ENCODE measurements at places on chromosomes 7 and 10. TPM values are rescaled to one million over a fixed set of nuclear protein-coding genes. Genes with fewer than 3 reads are reported as not detected.

DNA sequence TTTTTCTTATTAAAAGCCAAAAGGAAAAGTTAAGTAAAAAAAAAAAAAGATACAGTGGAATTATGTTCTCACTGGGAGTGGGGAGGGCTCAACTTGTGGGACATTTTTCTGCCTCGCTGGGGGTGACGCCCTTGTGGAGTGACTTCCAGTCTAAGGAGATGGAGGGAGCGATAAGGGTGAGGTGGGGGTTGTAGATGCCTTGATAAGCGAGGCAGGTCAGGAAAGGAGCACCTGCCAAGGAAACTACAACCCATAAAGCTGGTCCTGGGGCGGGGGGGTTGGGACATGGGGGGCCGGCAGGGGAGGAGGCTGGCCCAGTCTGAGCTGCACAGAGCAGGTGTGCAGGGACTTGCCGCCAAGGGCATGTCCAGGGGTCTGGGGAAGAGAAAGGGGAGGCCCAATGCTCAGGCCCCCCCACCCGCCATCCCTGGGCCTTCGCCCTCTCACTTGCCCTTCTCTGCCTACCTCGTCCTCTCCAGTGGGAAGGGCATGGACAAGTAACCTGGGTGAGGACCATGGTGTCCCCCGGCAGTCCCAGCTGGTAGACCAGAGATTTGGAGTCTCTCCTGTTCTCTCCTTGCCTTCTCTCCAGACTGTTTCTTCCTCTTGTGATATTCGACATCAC, 2.5 kb upstream of the TRPV5 start:
- DNase-seq, result no peak

GRCh38 chr7:143015084-143015483, 11.8 kb downstream of the OR9A2 start:
- DNase-seq, result no peak

DNA sequence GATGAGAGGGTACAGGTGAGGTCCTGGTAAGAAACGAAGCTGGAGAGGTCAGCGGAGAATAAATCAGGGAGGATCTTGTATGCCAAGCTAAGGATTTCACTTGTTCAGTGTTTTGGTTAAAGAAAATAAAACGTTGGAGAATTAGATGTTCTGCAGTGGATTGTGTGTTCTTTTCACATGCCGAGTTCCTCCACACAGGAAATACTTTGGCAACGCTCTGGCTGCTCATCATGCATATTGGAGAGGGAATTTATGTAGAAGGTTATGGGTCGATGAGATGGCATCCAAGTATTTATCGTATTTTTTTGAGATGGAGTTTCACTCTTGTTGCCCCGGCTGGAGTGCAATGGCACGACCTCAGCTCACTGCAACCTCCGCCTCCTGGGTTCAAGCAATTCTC, 11.0 kb downstream of the RPS24 start:
- no peak for DNase-seq

DNA sequence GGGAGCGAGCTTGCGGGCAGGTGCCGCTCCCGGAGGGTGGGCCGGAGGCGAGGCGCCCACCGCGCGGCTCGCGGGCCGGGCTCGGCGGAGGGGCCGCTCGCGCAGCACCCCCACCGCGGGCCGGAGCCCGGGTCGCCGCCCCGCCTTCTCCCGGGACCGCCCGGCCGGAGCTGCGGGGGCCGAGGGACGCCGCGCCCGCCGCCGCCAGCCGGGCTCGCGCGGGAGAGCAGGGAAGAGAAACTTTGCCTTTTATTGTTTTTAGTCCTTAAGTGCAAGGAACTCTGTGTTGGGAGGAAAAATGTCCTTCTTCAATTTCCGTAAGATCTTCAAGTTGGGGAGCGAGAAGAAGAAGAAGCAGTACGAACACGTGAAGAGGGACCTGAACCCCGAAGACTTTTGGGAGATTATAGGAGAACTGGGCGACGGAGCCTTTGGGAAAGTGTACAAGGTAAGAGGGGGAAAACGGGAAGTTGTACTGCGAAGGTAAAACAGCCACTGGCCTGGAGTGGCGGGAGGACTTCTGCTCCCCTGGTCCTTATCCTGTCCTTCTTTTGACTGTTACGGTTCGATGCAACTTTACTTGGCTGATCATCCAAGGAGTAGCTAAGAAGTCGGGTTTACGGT, 620 bp downstream of the SLK start:
- DNase-seq, result no peak

DNA sequence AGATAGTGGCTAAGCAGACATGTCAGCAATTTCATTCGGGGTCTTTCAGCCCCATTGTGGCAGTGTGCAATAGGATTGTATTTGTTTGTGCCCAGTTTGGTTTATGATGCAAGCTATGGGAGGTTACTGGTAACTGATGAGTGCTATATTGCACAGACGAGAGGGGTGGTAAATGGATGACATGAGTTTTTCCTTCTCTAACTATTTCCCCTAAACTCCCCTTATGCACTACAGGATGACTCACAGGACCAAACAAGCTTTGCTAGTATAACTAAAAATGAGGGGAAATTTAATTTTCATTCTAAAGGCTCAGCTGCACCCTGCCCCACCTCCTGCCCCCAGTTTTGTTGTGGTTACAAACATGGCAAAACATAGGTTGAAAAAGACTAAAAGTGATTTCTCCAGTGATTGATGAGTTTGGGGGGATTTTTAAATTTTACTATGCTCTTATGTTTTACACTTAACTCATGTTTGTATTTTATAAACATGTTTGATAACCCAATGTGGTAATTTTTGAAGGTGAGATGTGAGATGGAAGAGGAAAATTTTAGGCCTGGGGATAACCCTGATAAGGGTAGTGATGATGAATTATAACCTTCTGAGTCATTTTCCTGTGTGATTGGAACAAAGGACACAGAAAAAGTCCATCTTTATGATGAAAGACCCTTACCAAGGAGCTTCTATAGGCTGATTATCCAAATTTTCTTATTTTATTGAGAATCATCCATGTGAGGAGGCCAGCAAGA, 60.8 kb upstream of the NAMPT start:
- DNase-seq, result peak; percentile 56

GRCh38 chr7:16278167-16278787, 143.1 kb downstream of the CRPPA start:
- DNase-seq, result no peak

DNA sequence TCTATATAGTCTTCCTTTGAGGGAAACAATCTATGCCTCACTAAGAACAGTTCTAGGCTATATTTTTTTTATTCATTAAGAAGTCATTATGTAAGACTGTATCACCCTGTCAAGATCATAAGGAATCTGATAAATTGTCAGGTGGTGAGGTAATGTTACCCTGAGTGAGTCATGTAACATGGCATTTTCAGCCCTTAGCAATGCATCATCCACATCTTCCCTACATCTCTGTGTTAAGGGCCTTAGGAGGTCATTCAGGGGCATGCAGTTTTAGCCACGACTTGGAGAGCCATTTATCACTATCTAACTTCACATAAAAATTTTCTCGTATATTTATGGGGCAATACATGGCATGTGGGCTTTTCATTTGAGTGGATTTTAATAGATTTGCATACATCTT, 924.5 kb upstream of the MBL2 start:
- no peak for DNase-seq

GRCh38 chr10:77887631-77888355, 38.8 kb downstream of the DLG5 start:
- no peak for DNase-seq

DNA sequence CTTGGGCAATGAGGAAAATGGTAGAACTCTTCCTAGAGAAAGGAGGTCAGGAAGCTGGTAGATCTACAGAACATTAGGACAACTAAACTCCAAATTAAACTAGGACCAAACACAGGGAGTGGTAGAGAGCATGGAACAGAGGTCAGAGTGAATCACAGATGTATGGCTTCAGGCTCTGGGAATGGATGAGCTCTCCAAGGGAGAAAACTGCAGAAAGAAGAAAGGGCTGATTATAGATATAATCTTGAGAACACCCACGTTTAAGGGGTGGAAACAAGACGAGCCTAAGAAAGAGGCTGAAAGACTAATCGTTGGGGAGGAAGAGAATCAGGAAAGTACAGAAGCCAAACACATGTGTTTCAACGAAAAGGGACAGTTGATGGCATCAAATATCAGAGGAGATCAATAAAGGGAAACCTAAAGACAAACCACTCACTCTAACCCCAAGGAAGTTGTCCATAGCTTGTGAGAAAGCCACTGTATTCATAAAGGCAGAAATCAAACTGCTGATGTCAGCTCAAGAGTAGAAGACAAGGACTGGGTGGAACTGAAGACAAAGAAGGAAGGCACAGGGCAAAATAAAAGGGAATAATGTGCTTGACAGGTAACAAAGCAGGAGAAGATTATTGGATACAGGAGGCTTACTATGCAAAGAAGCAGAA, 41.4 kb downstream of the NUDCD3 start:
- no peak for DNase-seq

- DNase-seq, result peak; percentile 4
Observed at GRCh38 chr10:44801383-44802327, 109.5 kb upstream of the TMEM72 start.

GRCh38 chr10:113518415-113518814, 34.4 kb upstream of the HABP2 start:
- DNase-seq, result no peak

DNA sequence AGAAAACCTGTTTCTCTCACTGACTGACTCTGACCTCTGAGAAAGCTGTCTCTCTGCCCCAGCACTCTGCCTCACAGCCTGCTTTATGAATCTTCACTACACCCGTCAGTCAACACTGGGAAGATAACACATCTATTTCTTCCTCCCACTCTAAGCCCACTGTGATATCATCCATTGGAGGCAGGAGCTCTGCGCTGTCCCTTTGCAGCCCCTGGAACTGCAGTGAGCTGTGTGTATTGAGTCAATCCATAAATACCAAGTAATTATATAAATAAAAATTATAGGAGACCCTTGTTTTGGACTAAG, 17.2 kb upstream of the FXYD4 start:
- DNase-seq, result no peak

DNA sequence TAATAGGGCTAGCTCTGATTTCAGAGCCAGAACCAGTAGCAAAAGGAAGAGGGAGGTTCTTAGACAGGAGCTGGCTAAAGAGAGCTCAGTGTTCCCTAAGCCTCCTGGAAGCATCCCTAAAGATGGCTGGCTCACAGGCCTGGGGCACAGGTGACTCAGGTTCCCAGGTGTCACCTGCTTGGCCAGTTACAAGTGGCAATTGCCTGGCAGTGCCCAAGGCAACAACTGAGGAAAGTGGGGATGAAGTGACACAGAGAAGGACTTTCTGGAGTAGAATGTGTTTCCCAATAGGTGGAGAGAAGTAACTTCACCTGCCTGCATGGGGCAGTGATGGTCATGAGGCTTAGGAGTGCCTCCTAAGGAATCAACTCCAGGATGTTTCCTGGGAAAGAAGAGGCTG, 66.5 kb upstream of the EEPD1 start:
- no peak for DNase-seq

DNA sequence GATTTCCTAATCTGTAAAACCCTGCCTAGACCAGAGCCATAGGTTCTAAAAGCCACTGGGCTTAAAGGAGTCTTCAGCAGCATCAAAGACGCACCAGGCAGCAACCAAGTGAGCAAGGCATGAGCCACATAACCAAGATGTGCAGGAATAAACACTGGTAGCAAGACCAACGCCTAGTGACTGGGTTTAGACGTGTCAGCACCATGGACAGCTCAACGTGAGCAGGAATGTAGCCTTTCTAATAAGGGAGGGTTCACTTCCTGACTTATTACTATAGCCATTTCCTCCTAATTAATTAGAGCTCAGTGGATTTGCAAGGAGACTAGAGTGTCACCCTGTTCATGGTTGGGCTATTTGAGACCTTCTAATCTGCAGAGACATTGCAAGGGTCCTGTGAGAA, 223.7 kb downstream of the LHFPL3 start:
- DNase-seq, result peak; percentile 52

- DNase-seq, result no peak
Observed at GRCh38 chr10:124568848-124569622, 107.4 kb downstream of the LHPP start.

DNA sequence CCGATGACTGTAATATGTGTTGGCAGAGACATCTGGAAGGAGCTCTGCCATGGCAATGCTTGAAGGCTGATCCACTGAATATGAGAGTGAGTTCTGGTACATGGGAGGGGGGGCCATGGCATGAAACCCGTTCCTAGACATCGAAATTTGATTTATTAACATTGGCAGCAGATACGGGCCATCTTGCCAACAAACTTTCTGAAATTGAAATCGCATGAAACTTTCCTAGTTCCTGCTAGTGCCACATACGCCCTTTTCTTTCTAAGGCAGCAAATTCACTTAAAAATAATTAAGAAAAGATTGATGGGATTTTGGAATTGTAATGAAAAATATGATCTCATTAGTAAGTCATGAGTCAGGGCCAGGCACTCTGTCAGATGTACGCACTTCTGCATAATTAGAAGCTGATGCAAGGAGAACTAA, 91.8 kb upstream of the KMT2C start:
- DNase-seq, result no peak

- no peak for DNase-seq
Observed at GRCh38 chr10:126009650-126010049, 113.3 kb downstream of the FANK1 start.

GRCh38 chr10:35963685-35964084, 321.6 kb upstream of the FZD8 start:
- DNase-seq, result no peak

DNA sequence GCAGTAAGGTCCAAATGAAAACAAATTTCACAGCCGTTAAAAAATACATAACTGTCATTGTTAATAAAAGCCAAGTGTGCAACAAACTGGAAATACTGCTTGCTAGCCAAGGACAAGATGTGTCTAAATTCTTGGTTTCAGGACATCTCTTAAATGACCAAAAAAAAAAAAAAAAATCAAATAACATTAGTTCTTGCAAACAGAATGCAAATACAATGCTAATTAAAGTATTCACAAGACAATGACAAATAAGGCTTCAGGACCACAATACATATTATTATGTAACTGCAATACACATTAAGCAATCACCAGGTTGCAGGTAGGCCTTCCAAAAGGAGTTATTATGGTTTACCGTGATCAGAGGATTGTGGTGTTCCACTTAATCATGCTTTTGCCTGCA, 3.6 kb downstream of the ARHGAP21 start:
- DNase-seq, result no peak

FAM25A gene
- not detected for total RNA-seq

ELAPOR2 gene
- 3.3 TPM for total RNA-seq

TUBB8 gene
- total RNA-seq, result not detected

ATG9B gene
- total RNA-seq, result 3.4 TPM

FKBP6 gene
- not detected for total RNA-seq

LIPK gene
- total RNA-seq, result not detected

PIK3CG gene
- total RNA-seq, result 57.5 TPM

PALD1 gene
- 0.26 TPM for total RNA-seq

PNLIP gene
- total RNA-seq, result not detected

PPP1R9A gene
- not detected for total RNA-seq

CCL24 gene
- total RNA-seq, result not detected

GPAM gene
- total RNA-seq, result 9.8 TPM

DRGX gene
- total RNA-seq, result not detected
